ENCODE measurements at places on chromosomes 11 and 22. TPM values are rescaled to one million over a fixed set of nuclear protein-coding genes. Genes with fewer than 3 reads are reported as not detected.

GRCh38 chr11:122100037-122100755, 15.8 kb downstream of the BLID start:
- no peak for DNase-seq

GRCh38 chr22:21984793-21985192, 2.2 kb upstream of the TOP3B start:
- DNase-seq, result no peak

- no peak for DNase-seq
Observed at GRCh38 chr11:72541257-72541974, 107.1 kb upstream of the CLPB start.

The GGTLC2 gene
- total RNA-seq, result not detected

The NXPE4 gene
- not detected for total RNA-seq

Data from liver (tissue), 10 donors.